WTC11 (cell line): ENCODE measurements at places on chromosomes 2 and 18. TPM values are rescaled to one million over a fixed set of nuclear protein-coding genes. Genes with fewer than 3 reads are reported as not detected.

BMP10 gene
- not detected in 3 replicates for total RNA-seq

CYRIA gene
- 6.2 to 8.3 TPM (median 7.1 TPM) in 3 replicates for total RNA-seq

GDF7 gene
- total RNA-seq: 0.18 to 0.55 TPM (median 0.23 TPM) in 3 replicates

IL1R1 gene
- total RNA-seq: 0.37 to 0.78 TPM (median 0.55 TPM) in 3 replicates

SERPINB3 gene
- 0.11 to 0.22 TPM in 2 of 3 replicates, not detected in the other for total RNA-seq

RFTN2 gene
- 1.1 to 1.9 TPM (median 1.5 TPM) in 3 replicates for total RNA-seq

SLC9A2 gene
- total RNA-seq: 0.07 to 0.16 TPM (median 0.11 TPM) in 3 replicates

KATNAL2 gene
- total RNA-seq: 9.9 to 12.1 TPM (median 11.7 TPM) in 3 replicates

SNX17 gene
- 72.5 to 75.3 TPM (median 74.7 TPM) in 3 replicates for total RNA-seq

NCOA1 gene
- total RNA-seq: 11.3 to 16.9 TPM (median 14.2 TPM) in 3 replicates

- no peaks in the 10 kb centered on the region for H3K4me1 ChIP-seq
- H3K27me3 ChIP-seq: peaks cover 35% of the 10 kb centered on the region
- no peak overlapping the region for H3K4me3 ChIP-seq
- DNase-seq: no peak
- H3K27ac ChIP-seq: no peak overlapping the region
- peaks cover 42% of the 10 kb centered on the region for H3K36me3 ChIP-seq
Observed at GRCh38 chr2:125961739-125962138, 694.2 kb upstream of the GYPC start.

DNA sequence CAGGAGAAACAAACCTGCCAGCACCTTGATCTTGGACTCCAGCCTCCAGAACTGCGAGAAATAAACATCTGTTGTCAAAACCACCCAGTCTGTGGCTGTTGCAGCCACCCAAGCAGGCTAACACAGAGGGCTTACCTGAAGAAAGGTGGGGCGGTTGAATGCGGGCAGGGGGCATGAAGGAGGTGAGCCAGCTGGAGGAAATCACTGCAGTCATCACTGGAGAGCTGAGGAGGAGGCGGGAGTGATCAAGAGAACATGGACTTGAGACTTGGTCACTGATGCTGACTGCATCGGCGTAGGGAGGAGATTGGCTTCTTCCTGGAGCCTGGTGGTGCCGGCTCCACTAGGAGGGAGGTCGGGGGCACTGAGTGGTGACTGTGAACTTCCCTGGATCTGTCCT is 14.6 kb upstream of the ARMC9 start:
- H3K27ac ChIP-seq: no peak overlapping the region
- no peak for DNase-seq
- H3K27me3 ChIP-seq: no peaks in the 10 kb centered on the region
- no peaks in the 10 kb centered on the region for H3K36me3 ChIP-seq
- no peak overlapping the region for H3K4me3 ChIP-seq

DNA sequence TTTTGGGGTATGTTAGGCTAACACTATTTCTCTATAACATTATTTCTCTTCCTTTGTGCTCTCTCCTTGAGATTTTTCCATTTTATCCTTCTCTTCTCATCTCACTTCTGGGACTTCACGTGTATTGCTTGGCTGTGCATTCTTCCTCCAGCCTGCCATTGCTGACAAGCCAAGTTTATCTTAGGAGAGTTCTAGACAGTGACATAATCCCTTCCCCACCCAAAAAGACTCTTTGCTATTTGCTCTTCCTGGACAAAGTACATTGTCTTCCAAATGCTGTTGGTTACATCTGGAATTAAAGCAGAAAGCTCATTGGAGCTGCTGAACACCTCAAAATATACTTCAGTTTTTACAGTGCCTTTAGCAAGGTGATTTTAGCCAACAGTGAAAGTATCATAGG is 8.9 kb downstream of the TSPYL6 start:
- H3K4me3 ChIP-seq: no peak overlapping the region
- no peaks in the 10 kb centered on the region for H3K36me3 ChIP-seq
- no peaks in the 10 kb centered on the region for H3K4me1 ChIP-seq
- H3K27me3 ChIP-seq: no peaks in the 10 kb centered on the region
- DNase-seq: no peak

- no peaks in the 10 kb centered on the region; the same call in 1 of the 2 replicates for H3K27me3 ChIP-seq
- H3K36me3 ChIP-seq: peaks cover 24% of the 10 kb centered on the region
- H3K4me3 ChIP-seq: no peak overlapping the region
- peaks cover 4% of the 10 kb centered on the region for H3K4me1 ChIP-seq
Observed at GRCh38 chr2:128473175-128474035, 154.7 kb upstream of the HS6ST1 start.

GRCh38 chr2:229675569-229675968 is 38.8 kb downstream of the DNER start:
- no peak overlapping the region for H3K4me3 ChIP-seq
- no peaks in the 10 kb centered on the region for H3K4me1 ChIP-seq
- DNase-seq: no peak
- no peaks in the 10 kb centered on the region for H3K27me3 ChIP-seq
- no peak overlapping the region for H3K27ac ChIP-seq
- H3K36me3 ChIP-seq: no peaks in the 10 kb centered on the region

- H3K27me3 ChIP-seq: no peaks in the 10 kb centered on the region
- H3K27ac ChIP-seq: no peak overlapping the region
- H3K4me1 ChIP-seq: peaks cover 37% of the 10 kb centered on the region
- no peak for DNase-seq
Observed at GRCh38 chr2:66364495-66365333, 70.2 kb upstream of the MEIS1 start.

GRCh38 chr2:32061430-32061829 is 1.9 kb upstream of the SPAST start:
- H3K27me3 ChIP-seq: no peaks in the 10 kb centered on the region
- no peaks in the 10 kb centered on the region for H3K36me3 ChIP-seq
- no peak overlapping the region for H3K27ac ChIP-seq
- no peak for DNase-seq
- peak overlapping the region; percentile 95 for H3K4me3 ChIP-seq

GRCh38 chr2:146477383-146477782 is 1367.4 kb upstream of the ACVR2A start:
- H3K4me1 ChIP-seq: peaks cover 26% of the 10 kb centered on the region
- no peak for DNase-seq
- H3K27ac ChIP-seq: no peak overlapping the region
- H3K27me3 ChIP-seq: no peaks in the 10 kb centered on the region

- no peaks in the 10 kb centered on the region; the same call in 1 of the 2 replicates for H3K27me3 ChIP-seq
- no peak overlapping the region for H3K4me3 ChIP-seq
- no peak for DNase-seq
- H3K4me1 ChIP-seq: no peaks in the 10 kb centered on the region
Observed at GRCh38 chr2:210429403-210430137, 47.0 kb downstream of the LANCL1 start.

DNA sequence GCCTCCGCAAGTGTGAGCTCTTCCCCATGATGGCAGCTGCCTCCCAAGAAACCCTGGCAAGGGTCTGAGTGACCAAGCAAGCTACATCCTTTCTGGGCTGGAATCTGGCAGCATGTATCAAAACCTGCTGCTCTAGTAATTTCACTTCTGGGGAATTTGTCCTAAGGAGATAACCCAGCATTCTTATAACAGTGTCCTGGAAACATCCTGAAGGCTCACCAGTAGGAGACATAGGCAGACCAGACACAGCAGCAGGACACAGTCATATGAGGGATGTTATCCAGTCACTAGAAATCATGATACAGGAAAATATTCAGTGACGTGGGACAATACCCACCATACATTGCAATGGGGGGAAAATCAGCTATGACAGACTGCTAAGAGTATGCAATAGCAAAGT is 64.5 kb downstream of the CRACDL start:
- no peaks in the 10 kb centered on the region for H3K27me3 ChIP-seq
- no peaks in the 10 kb centered on the region for H3K36me3 ChIP-seq
- no peak overlapping the region for H3K27ac ChIP-seq
- DNase-seq: no peak
- H3K4me1 ChIP-seq: peaks cover 18% of the 10 kb centered on the region
- no peak overlapping the region for H3K4me3 ChIP-seq

DNA sequence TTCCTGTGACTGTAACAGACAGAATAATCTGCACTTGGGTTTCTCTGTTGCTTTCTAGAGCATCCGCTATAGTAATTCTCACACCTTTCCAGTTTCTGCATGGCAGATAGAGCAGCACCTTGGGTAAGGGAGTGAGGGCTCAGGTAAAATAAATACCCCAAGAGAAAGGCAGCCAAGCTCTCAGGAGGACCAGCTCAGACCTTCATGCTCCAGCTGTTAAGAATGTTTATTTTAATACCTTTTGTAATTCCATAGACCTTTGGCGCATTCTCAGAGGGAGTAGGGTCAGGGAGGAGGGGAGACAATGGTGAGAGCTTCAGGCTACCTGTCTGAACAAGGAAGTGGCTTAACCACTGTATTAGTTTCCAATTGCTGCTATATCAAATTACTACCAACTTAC is 16.2 kb upstream of the TMEM178A start:
- H3K27me3 ChIP-seq: peaks cover 2% of the 10 kb centered on the region; the same call in 1 of the 2 replicates
- H3K27ac ChIP-seq: no peak overlapping the region
- peaks cover 30% of the 10 kb centered on the region for H3K4me1 ChIP-seq
- no peaks in the 10 kb centered on the region for H3K36me3 ChIP-seq
- DNase-seq: no peak
- H3K4me3 ChIP-seq: no peak overlapping the region

- H3K27ac ChIP-seq: no peak overlapping the region
- H3K27me3 ChIP-seq: no peaks in the 10 kb centered on the region
- no peaks in the 10 kb centered on the region for H3K36me3 ChIP-seq
- H3K4me1 ChIP-seq: peaks cover 3% of the 10 kb centered on the region; the same call in 1 of the 2 replicates
- no peak for DNase-seq
Observed at GRCh38 chr2:184646177-184646576, 47.8 kb downstream of the ZNF804A start.

- H3K4me1 ChIP-seq: peaks cover 34% of the 10 kb centered on the region
- H3K27me3 ChIP-seq: peaks cover 78% of the 10 kb centered on the region
- peak; percentile 12 for DNase-seq
- H3K4me3 ChIP-seq: no peak overlapping the region
- H3K27ac ChIP-seq: no peak overlapping the region
Observed at GRCh38 chr2:103785432-103785831, 1023.6 kb downstream of the TMEM182 start.

GRCh38 chr2:113888641-113889470 is 1.0 kb upstream of the ACTR3 start:
- peak overlapping the region; percentile 100 for H3K27ac ChIP-seq
- DNase-seq: peak; percentile 52
- H3K4me3 ChIP-seq: peak overlapping the region; percentile 96
- H3K36me3 ChIP-seq: peaks cover 3% of the 10 kb centered on the region; the same call in 1 of the 2 replicates
- no peaks in the 10 kb centered on the region for H3K27me3 ChIP-seq
- peaks cover 58% of the 10 kb centered on the region for H3K4me1 ChIP-seq

DNA sequence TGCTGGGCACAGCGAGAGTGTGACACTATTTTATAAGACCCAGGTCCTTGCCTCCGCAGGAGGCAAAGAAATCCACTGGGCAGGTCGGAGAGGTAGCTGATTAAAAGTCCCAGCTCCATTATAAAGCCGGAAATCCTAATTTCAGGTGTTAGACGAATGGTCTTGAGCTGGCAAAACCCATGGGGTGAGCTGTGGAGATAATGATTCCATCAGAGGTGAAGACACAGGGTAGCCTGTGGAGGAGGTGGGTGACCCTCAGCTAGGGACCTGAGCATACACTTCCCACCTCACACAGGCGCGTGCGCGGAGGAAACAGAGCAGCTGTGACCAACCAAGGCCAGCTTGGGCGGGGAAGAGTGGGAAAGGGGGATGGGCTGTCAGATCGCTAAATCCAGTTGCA is 201.7 kb upstream of the CXCR4 start:
- no peaks in the 10 kb centered on the region for H3K36me3 ChIP-seq
- peaks cover 43% of the 10 kb centered on the region for H3K4me1 ChIP-seq
- H3K4me3 ChIP-seq: no peak overlapping the region
- H3K27ac ChIP-seq: no peak overlapping the region
- no peak for DNase-seq

DNA sequence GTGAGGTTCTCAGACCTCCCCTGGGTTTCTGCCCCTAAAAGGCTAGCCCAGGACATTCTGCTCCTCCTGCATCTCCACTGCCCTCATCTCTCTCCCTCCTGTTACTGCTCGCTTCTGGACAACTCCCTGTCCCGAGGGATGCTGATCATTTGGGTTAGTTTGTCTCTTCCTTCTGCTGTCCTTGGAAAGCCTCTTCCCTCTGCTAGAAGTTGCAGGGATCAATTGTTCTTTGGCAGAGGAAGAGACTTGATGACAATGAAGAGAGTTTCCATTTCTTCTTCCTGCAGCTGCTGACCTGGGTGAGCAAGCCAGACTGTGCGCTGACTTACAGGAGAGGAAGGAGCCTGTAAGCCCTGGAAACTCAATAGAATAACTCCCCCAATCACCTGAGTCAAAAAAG is 68.9 kb downstream of the RDH14 start:
- H3K27ac ChIP-seq: no peak overlapping the region
- no peaks in the 10 kb centered on the region for H3K36me3 ChIP-seq
- H3K27me3 ChIP-seq: no peaks in the 10 kb centered on the region; the same call in 1 of the 2 replicates
- DNase-seq: no peak
